CD8-positive, alpha-beta memory T cell (primary cell): ENCODE measurements at places on chromosomes 2 and 18.

DNA sequence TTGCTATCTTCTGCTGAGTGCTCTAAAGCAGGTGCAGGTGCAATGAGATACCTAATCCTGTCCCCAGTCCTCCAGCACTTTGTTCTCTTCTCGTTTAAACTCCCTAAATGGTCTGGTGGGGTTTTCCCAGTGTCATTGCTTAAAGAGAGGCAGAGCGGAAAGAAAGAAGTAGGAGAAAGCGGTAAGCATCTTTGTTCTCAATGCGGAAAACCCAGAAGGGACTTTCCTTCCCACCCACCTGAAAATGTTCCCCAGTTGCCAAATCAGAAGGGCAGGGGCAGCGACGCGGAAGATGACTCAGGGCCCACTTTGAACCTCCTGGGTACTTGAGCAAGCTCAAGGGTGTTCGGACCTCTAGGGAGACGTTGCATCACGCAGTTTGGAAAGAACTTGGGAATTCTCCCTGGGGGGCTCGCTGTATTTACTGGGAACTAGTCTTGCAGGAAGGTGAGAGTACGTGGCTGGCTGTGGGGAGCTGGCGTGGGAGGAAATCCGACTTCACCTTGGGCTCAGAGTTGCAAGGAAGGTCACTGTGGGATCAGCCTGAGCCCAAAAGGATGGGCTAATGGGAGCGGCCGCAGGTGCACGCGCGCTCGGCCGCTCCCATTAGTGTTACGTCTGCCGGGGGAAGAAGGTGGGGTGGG, 589 bp upstream of the SGPP2 start:
- peaks cover 14% of the 10 kb centered on the region for H3K27me3 ChIP-seq
- no peak for DNase-seq
- peaks cover 9% of the 10 kb centered on the region for H3K4me1 ChIP-seq
- peak overlapping the region; percentile 56 for H3K4me3 ChIP-seq

DNA sequence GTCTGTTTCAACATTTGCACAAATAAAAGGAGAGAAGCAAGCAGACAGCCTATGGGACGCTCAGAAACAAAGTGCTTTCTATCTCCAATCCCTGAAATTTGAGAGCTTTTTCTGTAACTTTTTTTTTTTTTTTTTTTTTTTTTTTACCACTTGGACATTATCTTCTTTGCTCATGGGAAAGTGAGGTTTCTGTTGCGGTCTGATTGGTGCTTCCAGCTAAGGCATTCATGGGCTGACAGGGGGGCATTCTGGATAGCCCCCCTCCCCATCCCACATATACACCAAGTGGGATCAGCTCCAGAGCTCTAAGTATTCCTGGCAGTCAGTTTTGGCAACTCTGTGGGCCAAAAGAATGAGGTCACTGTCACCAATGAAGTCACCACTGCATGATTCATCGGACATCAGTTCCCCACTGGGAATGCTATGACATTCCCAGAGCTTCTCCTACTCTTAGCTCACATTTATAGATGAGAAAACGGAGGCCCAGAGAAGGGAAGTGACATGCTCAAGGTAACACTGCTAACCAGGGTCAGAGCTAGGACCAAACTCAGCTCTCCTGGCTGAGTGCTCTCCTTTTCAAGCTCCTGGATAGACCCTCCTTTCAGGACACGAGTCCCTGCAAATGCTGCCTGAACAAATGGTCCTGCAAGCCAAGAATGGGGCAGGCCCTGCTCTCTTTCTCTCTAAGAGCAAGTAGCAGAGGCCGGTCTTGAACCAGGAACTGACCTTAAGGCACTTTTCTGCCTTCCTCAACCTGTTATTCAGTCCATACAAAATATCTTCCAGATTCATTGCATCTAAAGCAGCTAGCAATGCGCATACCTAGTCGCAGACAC, 61.3 kb downstream of the TMEM247 start:
- no peak for DNase-seq
- no peak overlapping the region for H3K27ac ChIP-seq
- H3K27me3 ChIP-seq: no peaks in the 10 kb centered on the region

DNA sequence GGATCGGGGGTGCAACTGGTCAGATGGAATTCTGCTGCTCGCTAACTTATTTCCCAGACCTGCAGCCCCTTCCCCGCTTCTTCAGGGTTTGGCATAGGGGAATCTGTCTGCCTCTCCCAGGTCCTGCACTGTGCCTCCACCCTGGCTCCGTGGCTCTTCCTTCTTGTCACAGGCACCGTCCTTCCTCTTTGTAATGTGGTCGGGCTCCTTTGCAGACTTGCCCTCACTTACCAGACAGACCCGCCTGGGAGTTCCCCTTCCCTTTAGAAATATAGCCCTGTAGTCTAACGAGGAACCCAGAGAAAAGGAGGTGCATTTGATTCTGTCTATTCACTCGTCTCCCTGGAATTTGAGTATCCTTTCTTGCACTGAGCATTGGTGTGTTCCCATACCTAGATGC, 63.9 kb upstream of the PAX8 start:
- peaks cover 5% of the 10 kb centered on the region for H3K4me1 ChIP-seq
- no peaks in the 10 kb centered on the region for H3K36me3 ChIP-seq
- DNase-seq: no peak
- no peak overlapping the region for H3K27ac ChIP-seq

DNA sequence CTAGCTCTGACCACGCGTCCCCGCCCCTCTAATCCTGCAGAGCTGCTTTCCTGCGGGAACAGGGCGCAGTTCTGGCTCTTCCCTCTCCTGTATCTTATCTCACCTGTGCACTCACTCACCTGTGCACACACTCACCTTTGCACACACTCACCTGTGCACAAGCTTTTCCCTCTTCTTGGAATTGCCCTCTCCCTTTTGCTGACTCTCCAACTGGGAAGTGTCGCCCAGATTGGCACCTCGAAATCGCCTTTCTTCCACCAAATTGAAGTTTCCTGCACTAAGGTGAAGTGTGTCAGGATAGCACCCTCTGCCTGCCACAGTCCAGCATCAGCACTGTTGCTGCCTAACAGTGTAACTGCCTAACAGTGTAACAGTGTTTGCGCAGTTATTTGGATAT, 566 bp upstream of the CMPK2 start:
- H3K27me3 ChIP-seq: no peaks in the 10 kb centered on the region
- peak overlapping the region; percentile 82 for H3K4me3 ChIP-seq
- H3K27ac ChIP-seq: peak overlapping the region; percentile 69
- no peaks in the 10 kb centered on the region for H3K36me3 ChIP-seq
- peak; percentile 41 for DNase-seq

DNA sequence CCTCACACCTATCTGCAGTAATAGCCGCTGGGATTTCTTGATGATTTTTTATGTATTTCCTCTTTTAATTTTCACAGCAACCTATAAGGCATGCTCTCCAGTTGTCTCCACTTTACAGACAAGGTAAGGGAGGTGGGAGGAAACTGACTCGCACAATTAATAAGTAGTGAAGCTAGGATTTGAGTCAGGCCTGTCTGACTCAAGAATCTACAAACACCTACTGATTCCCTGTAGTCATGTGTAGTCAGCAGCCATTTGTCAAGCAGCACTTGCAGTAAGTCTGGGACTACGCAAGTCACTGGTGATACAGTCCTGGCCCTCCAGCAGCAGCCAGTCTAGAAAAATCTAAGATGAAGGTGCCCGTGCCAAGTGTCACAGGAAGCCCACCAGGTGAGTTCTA, 193.6 kb upstream of the PKDCC start:
- H3K27me3 ChIP-seq: no peaks in the 10 kb centered on the region
- no peak overlapping the region for H3K4me3 ChIP-seq
- H3K27ac ChIP-seq: no peak overlapping the region
- no peak for DNase-seq

- DNase-seq: no peak
- H3K4me3 ChIP-seq: no peak overlapping the region
- no peaks in the 10 kb centered on the region for H3K36me3 ChIP-seq
- no peak overlapping the region for H3K27ac ChIP-seq
- no peaks in the 10 kb centered on the region for H3K4me1 ChIP-seq
- H3K27me3 ChIP-seq: no peaks in the 10 kb centered on the region
These were observed 37.5 kb downstream of the ST8SIA5 start for GRCh38 chr18:46719388-46719787.

GRCh38 chr2:241777170-241777685, 606 bp downstream of the GAL3ST2 start:
- H3K4me3 ChIP-seq: no peak overlapping the region
- H3K36me3 ChIP-seq: no peaks in the 10 kb centered on the region
- peak; percentile 42 for DNase-seq
- no peak overlapping the region for H3K27ac ChIP-seq
- peaks cover 7% of the 10 kb centered on the region for H3K4me1 ChIP-seq

DNA sequence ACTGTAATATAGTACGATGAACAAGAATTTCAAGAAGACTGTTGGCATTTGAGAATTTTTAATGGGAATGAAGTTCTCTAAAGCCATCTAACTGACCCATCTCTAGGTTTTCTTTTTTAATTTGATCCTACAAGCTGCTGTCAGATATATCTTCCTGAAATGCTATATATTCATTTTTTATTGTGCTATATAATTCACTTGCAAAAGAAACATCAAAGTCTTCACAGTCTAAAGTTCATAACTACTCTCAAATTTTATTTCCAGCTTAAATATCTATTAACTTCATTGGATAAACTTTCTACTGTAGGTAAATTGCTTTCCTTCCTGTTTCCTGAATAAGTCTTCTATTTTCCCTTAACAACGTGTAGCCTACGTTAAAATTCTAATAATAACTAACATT, 3.7 kb downstream of the SCYGR2 start:
- no peaks in the 10 kb centered on the region for H3K27me3 ChIP-seq
- no peak for DNase-seq
- H3K4me3 ChIP-seq: no peak overlapping the region
- no peaks in the 10 kb centered on the region for H3K36me3 ChIP-seq
- H3K27ac ChIP-seq: no peak overlapping the region

DNA sequence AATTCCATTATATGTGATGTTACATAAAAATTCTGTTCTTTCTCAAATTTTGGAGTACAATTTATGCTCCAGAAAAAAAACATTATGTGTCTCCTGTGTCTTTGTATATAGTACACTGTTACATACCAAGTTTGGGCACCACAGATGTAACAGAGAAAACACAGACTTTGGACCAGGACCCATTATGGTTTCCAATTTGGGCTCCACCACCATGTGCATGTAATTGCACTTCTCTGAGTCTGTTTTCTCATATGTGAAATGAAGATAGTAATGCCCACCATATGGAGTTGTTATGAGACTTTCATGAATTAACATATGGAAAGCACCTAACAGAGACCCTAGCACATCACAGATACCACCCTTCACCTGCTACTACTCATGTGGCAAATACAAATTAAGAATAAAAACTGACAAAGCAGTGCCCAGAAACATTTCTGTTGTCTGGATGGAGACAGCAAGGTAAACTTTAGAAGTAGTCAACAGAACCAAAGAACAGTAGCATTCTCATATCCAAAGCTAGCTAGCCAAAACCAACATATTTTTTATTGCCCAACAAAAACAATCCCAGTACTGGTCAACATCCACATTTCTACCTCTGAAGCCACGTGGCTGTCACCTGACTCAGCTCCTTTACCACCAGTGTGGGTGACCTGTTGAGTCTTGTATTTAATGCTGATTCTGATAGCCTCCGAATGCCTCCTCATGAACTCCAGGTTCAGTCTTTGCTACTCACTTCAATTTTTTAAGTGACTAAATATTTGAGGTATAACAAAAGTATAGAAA, 42.9 kb downstream of the ANTXR1 start:
- H3K4me1 ChIP-seq: no peaks in the 10 kb centered on the region
- H3K36me3 ChIP-seq: no peaks in the 10 kb centered on the region
- H3K27me3 ChIP-seq: peaks cover 7% of the 10 kb centered on the region
- no peak for DNase-seq

DNA sequence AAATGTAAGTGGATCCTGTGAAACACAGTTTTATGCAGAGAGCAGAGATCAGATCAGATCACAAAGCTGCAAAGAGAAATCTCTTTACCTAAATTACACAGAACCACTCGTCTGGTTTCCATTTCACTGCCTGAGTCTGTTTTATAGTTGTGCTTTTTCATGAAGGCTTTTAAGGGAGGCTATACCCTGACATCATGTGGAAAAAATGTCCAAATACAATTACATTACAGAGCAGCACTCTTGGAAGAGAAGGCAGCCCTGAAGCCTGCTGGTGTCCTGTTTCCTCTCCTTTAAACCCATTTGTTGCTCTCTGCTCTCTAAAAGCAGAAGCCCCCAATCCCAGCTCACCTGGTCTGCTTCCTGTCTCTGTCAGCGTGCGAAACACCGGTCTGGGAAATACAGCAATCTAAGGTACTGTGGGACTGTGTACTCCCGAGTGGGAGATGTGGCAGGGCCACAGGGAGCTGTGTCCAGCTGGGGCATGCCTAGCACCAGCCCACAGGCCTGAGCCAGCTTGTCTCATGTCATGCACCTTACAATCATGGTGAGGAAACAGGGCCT, 24.8 kb upstream of the ZFP36L2 start:
- H3K27ac ChIP-seq: no peak overlapping the region
- H3K4me3 ChIP-seq: no peak overlapping the region
- DNase-seq: no peak
- H3K4me1 ChIP-seq: no peaks in the 10 kb centered on the region
- H3K27me3 ChIP-seq: no peaks in the 10 kb centered on the region
- no peaks in the 10 kb centered on the region for H3K36me3 ChIP-seq

DNA sequence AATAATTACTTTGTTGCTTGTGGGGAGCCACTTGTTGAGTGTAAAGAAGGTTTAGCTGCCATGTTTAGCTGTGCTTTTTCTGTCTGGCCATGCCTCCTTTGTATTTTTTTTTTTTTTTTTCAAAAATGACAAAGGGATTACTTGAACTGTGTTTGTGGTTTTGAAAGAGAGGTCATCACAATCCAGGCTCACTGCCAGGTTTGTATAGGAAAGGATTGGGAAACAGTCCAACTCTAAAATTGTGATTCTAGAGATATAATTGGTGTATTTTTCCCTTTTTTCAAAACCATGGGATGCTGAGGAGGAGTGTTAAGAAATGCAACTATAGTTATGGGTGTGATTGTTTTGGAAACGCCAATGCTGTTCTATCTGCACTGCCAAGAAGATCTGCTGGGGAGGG, 4.3 kb downstream of the ITPRIPL1 start:
- no peak overlapping the region for H3K4me3 ChIP-seq
- no peak overlapping the region for H3K27ac ChIP-seq
- DNase-seq: no peak
- peaks cover 5% of the 10 kb centered on the region for H3K36me3 ChIP-seq
- H3K4me1 ChIP-seq: peaks cover 19% of the 10 kb centered on the region

- H3K36me3 ChIP-seq: no peaks in the 10 kb centered on the region
- no peaks in the 10 kb centered on the region for H3K4me1 ChIP-seq
- no peaks in the 10 kb centered on the region for H3K27me3 ChIP-seq
- H3K27ac ChIP-seq: no peak overlapping the region
- no peak for DNase-seq
These were observed 728.8 kb downstream of the CNTNAP5 start for GRCh38 chr2:124753842-124754241.

GRCh38 chr2:240794178-240794721, 25.8 kb downstream of the KIF1A start:
- no peaks in the 10 kb centered on the region for H3K4me1 ChIP-seq
- DNase-seq: no peak
- no peak overlapping the region for H3K4me3 ChIP-seq
- H3K36me3 ChIP-seq: no peaks in the 10 kb centered on the region
- H3K27ac ChIP-seq: no peak overlapping the region

DNA sequence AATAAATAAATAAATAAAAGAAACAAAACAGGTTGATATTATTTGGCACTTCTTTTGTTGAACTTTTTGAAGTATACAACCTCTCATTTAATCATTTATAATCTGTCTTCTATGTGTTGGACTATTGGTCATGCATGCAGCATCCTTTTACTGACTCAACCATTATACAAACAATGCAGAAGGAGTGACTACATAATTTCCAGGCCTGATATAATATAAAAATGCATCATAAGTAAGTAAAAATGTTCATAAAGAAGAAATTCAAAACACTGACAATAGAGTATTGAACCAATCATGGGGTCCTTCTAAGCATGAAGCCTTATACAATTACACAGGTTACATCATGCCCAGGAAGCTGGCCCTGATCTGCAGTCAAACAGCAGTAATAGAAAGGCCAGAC, 141.5 kb upstream of the FN1 start:
- no peaks in the 10 kb centered on the region for H3K36me3 ChIP-seq
- no peak overlapping the region for H3K27ac ChIP-seq
- H3K4me3 ChIP-seq: no peak overlapping the region
- no peaks in the 10 kb centered on the region for H3K4me1 ChIP-seq
- H3K27me3 ChIP-seq: no peaks in the 10 kb centered on the region
